AG09319 (cell line): ENCODE measurements at places on chromosomes 6 and 20.
A peak's percentile ranks its signal among the peaks of the same experiment; 100 is the strongest.

GRCh38 chr6:27814665-27815424 lies 97.4 kb downstream of the OR2B2 start:
- DNase-seq: peak; percentile 92

GRCh38 chr6:145086197-145086596 lies 649.1 kb downstream of the EPM2A start:
- DNase-seq: no peak

GRCh38 chr20:58544286-58544685 lies 29.1 kb upstream of the APCDD1L start:
- DNase-seq: no peak

DNA sequence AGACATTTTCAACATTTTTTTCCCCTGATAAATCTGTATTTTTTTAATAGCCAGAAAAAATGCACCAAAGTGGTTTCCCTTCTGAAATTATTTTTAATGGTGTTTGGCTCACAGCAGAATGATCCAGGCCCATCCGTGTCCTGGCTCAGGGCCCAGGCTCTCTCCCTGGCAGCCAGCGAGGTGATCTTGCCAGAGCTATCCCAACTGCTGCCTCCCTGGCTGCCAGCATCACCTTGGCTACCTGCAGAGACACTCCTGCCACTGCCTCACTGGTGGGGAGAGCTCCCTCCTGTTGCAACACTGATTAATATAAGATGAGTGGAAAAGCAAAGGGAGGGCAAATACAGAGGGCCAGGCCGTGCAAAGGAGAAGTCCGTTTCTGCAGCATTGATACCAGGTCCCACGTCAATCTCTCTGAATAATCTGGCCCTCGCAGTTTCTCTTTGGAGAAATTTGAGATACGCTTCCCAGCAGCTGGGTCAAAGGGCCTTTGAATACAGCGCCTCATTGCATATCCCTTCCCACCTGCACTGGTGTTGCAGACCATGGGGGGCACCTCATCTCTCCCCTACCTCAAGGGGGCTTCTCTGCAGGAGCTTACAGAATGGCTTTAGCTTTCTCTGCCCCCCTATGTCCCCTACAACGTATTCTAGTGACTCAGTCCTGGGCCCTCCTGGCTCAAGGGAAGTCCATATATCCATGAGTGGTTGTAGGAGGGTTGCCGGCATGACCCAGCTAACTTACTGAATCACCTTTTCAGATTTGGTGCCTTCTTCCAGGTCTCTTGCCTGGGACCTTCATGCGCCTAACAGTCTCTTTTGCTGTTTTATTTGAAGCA lies 12.8 kb upstream of the DSTN start:
- no peak for DNase-seq

GRCh38 chr20:57878786-57879424 lies 169.1 kb upstream of the PMEPA1 start:
- DNase-seq: no peak

GRCh38 chr20:23625236-23625964 lies 12.4 kb downstream of the CST3 start:
- DNase-seq: no peak

DNA sequence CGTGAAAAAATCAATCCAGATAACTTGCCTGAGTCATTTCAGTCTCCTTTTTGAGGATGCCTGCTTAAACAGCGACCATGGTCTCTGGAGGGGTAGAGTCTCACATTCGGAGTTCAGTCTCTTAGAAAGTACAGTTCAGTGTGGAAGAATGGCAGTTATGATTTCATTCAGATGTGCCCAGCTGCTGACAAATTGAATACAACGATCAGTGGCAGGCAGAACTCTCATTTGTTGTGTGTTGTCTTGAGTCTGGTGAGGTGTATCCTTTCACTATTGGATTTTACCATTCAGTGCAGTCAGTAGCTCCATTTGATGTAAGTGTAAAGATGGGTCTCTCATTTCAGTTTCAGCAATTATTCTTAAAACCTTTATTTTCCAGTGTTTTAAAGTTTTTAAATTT lies 639 bp upstream of the TULP4 start:
- no peak for DNase-seq

DNA sequence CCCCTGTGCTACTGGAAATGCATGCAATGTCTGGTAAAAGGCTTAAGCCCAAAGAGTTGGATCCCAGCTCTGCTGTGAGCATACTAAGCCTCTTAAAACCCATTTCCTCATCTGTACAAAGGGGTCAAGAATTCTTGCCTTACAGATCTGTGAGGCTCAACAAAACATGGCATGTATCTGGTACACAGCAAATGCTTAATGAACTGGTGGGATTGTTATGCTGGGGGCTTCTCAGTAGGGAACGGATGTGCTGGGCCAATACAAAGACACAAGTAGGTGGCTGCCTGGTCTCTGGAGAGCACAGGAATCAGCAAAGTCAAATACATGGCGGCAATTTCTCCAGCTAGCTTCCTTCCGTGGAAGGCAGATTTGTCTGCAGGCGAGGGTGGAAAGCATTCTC lies 62.3 kb downstream of the LAMP5 start:
- DNase-seq: no peak

DNA sequence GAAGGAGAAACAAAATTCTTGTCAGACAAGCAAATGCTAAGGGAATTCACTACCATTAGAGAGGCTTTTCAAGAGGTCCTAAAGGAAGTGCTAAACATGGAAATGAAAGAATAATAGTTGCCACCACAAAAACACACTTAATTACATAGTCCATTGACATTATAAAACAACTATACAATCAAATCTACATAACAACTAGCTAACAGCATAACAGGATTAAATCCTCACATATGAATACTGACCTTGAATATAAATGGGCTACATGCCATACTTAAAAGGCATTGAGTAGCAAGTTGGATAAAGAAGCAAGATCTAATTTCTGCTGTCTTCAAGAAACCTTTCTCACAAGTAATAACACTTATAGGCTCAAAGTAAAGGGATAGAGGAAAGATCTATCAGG lies 811.5 kb upstream of the CITED2 start:
- no peak for DNase-seq
